ENCODE measurements at places on chromosomes 2 and 18. TPM values are rescaled to one million over a fixed set of nuclear protein-coding genes. Genes with fewer than 3 reads are reported as not detected.
A peak's percentile ranks its signal among the peaks of the same experiment; 100 is the strongest.

Gene TEKT4
- not detected for total RNA-seq

- H3K36me3 ChIP-seq, result no peaks in the 10 kb centered on the region
- peak within 1 kb of the TSS; percentile 46 for H3K4me3 ChIP-seq
- H3K27me3 ChIP-seq, result no peaks in the 10 kb centered on the region
- H3K4me1 ChIP-seq, result peaks cover 35% of the 10 kb centered on the region
- DNase-seq, result peak; percentile 95
Observed at GRCh38 chr18:11981192-11981542, at the start of gene IMPA2. IMPA2 (plus strand) TSS chr18:11981507; CDS start chr18:11981670, 163 bp downstream.

DNA sequence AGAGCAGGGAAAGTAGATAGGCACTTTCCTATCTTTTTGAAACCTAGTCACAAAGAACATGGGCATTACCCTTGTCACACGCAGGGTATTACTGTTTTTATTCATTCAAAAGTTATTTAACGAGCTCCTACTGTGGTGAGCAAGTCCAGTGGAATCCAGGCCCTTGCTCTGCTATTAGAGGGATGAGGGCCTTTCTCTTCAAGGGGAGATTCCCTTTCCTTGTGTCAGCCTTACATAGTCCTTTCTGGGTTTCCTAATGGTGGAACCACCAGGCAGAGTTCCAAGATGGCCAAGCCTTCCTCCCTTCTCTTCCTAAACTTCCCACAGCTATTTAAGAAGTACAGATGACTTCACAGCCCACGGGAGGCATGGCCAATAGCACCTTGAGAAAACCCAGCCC is 64.6 kb downstream of the SPTBN1 start:
- no peaks in the 10 kb centered on the region for H3K27me3 ChIP-seq
- no peak overlapping the region for H3K4me3 ChIP-seq
- H3K27ac ChIP-seq, result no peak overlapping the region
- no peak for DNase-seq
- H3K4me1 ChIP-seq, result peaks cover 8% of the 10 kb centered on the region

GRCh38 chr2:88318071-88318955 is 134.2 kb downstream of the FOXI3 start:
- DNase-seq, result no peak
- H3K27ac ChIP-seq, result no peak overlapping the region
- H3K4me1 ChIP-seq, result peaks cover 7% of the 10 kb centered on the region
- no peaks in the 10 kb centered on the region for H3K27me3 ChIP-seq
- no peak overlapping the region for H3K4me3 ChIP-seq
- no peaks in the 10 kb centered on the region for H3K36me3 ChIP-seq

Gene ANO7
- 0.33 TPM for total RNA-seq

- no peak overlapping the region for H3K4me3 ChIP-seq
- DNase-seq, result no peak
- H3K27ac ChIP-seq, result no peak overlapping the region
- H3K36me3 ChIP-seq, result no peaks in the 10 kb centered on the region
- H3K4me1 ChIP-seq, result no peaks in the 10 kb centered on the region
Observed at GRCh38 chr2:237171396-237171795, 85.7 kb downstream of the COPS8 start.

Data from liver (tissue), 10 donors.